Glomerular endothelial cell (primary cell): ENCODE measurements at places on chromosomes 1 and 21.
A peak's percentile ranks its signal among the peaks of the same experiment; 100 is the strongest.

DNA sequence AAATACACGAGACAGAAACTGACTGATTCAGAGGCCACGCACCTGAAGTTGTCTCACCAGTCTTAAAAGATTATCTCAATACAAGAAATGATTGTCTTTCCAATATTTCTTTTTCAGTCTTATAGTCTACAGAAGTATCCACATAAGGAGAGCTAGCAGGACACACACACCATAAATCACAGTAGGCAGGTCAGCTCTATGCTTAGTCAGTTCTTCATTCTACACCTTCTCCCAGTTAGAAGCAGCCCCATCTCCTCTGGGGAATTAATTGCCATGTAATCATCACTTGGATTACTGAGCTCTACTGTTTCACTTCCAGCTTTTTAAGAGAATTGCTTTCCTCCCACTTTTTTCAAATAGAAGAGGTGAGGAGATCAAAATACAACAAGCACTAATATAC is 59.6 kb downstream of the SMYD3 start:
- DNase-seq: no peak

- DNase-seq: no peak
Observed at GRCh38 chr1:170970256-170970655, 34.9 kb downstream of the MROH9 start.

GRCh38 chr1:183310753-183311479 is 107.3 kb downstream of the NMNAT2 start:
- DNase-seq: no peak

GRCh38 chr1:111864862-111865261 is 109.2 kb downstream of the DDX20 start:
- no peak for DNase-seq

DNA sequence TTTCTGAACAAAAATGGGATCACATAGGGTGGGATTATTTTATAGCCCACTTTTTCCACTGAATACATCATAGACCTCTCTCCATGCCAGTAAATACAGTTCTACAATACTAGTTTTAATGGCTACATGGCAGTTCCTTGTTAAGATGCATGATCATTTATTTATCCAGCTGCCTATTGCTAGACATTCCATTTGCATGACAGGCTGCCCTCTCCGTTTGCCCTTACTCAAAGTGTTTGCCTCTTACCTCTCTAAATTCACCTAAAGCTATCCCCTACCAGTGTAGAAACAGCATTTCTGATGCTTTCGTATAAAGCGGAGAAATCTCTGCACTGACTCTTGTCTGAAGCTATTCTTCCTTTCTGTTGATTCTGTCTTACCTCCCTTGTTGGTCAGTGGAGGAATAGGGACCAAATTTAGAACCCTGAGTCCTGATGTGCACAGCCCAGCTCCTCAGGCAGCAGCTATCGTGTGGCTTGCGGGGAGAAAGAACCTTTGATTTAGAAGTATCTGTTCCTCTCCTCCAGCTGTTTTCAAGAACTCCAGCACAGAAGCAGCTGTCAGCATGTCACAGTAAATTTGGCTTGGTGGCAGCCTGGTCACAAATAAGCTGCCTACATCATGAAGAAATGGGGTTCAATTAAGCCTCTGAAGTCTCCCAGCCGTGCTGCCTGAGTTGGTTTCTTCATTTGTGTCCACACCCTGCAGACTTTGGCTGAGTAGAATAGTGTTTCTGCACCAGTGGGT is 337.3 kb downstream of the PRDM2 start:
- no peak for DNase-seq

DNA sequence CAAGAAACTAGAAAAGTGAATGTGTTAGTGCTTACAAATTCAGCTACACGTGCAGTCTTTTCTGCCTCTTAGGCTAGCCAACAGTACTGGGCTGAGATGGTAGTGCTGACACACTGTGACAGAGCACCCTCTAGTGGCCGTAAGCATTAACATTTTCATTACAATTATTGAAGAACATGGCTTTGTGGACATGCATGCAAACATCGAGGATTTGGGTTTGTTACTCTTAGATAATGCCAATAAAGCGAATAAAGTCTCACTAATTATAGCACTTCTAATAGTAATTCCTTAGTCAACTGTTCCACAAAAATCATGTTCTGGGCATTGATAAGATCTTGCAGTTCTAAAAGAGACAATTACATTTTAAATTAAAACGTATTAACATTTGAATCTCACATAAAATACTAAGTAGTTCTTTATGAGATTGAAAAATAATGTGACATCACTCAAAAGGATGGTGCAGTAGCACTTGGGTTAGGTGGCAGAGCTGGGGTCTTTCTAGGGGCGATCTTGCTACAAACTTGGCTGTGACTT is 47.1 kb downstream of the MYSM1 start:
- DNase-seq: peak; percentile 69

GRCh38 chr1:81758181-81758580 is 42.6 kb upstream of the ADGRL2 start:
- DNase-seq: no peak

GRCh38 chr1:99645699-99646531 is at the start of gene PALMD:
PALMD (plus strand) TSS chr1:99646113; CDS start chr1:99646318, 205 bp downstream.
- DNase-seq: no peak

DNA sequence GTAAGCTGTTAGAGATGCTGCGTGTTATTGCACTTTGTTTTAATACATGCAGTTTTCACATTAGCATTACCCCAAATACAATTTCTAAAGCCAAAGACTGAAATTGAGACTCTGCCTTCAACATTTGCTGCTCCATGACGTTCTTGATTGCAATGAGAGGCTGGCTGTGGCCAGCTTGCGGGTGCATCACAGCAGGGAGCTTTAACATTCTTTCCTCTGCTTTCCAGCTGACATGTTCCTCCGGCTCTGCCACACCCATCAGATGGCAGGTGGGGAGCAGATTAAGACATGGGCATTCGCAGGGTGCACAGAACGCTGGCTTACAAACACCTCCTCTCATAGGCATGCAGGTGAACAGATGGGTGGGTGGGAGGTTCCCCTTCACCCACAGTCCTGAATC is 314.1 kb downstream of the DISC1 start:
- DNase-seq: no peak

- DNase-seq: no peak
Observed at GRCh38 chr1:17875882-17876280, 120.7 kb downstream of the ACTL8 start.

GRCh38 chr1:200684015-200684414 is 14.3 kb upstream of the DDX59 start:
- no peak for DNase-seq

GRCh38 chr1:241918879-241919278 is 38.7 kb upstream of the BECN2 start:
- DNase-seq: no peak

DNA sequence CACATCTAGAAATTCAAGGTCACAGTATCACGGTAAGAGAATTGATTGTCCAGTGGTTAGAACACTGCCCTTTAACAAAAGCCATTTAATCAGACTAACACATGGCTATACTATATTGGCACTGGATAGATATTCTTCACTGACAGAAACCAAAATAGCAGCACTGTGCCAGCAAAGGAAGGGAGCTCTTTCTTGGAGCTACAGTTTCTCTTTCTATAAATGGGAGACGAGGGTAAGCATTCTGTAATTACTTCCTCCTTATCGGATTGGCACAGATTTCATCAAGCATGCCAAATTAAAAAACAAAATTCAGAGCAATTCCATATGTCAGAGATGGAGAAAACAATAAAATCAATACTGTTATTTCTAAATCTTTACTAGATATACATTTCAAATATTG is 115.7 kb upstream of the CACYBP start:
- DNase-seq: no peak

- no peak for DNase-seq
Observed at GRCh38 chr1:8364528-8365442, 46.9 kb downstream of the SLC45A1 start.

DNA sequence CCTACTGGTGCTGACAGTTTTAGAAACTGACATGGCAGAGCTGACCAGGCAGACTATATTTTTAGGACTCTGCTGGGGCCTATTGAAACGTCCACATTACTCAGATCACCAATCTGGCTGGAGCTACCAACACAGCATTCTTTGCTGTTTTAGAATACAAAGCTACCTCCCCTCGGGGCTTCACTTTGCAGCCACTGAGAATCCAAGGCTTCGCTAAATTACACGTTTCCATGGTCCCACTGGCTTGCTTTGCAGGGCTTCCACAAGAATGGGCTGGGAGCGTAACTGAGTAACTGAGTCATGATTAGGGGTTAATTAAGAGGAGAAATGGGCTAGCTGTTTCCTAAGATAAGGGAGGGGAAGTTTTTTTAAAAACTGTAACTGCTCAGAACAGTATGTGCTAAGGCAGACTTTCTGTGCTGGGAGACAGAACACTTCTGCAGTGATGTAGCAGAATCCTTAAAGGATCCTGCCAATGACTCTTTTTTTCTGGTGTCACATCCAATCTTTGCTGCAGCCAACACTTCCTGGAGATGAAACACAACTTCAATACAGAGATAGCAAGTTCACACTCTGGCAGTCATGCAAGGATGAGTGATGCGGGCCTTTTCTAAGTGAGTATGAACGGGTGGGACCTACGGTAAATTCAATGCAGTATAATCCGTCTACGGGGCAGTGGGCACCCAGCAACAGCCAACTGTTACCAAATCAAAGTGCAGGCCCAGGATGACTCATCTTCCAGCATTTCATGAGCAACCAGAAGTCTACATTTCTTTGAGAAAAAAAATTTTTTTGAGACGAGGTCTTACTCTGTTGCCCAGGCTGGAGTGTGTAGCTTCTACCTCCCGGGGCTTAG is 21.5 kb downstream of the NDUFS5 start:
- DNase-seq: peak; percentile 70

GRCh38 chr1:175413367-175413766 is 220.8 kb upstream of the KIAA0040 start:
- no peak for DNase-seq

GRCh38 chr1:237975376-237975775 is 84.7 kb upstream of the ZP4 start:
- no peak for DNase-seq

GRCh38 chr1:35269201-35269988 is 886 bp downstream of the ZMYM4 start:
- no peak for DNase-seq

DNA sequence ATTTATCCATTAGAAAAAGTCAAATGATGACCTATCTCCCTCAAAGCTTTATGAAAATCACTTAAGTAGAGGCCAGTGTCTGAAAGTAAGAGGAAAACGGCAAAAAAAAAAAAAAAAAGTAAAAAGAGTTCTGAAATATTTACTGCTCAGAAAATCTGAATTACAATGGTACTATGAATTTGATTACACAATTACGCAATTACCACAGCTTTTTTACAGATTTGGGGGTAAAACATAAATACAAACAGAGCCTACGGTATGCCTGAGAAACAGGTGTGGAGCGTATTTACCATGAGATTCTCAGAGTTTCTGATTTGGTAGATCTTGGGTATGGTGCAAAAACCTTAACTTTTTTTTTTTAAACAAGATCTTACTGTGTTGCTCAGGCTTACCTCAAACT is 15.9 kb upstream of the FBXO28 start:
- DNase-seq: no peak

- DNase-seq: no peak
Observed at GRCh38 chr1:30760596-30761324, 3.2 kb upstream of the LAPTM5 start.

DNA sequence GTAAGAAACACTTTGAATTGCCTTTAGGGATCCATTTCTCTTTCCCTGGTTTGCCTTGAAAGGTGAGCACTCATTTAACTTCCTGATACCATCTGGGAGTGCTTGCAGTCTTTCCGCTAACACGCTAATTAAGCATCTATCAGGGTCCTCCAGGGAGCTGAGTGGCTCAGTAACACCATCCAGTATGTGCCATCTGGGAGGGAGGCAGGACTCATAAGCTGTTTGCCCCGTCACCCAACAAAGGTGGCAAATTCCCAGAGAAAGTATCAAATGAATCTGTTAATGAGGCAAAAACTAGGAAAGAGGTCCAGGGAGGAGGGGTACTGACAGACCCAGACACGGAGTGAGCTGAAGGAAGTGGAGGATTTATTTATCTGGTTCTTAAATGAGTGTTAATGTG is 430.9 kb downstream of the HLX start:
- no peak for DNase-seq

- DNase-seq: no peak
Observed at GRCh38 chr1:166511761-166512160, 327.5 kb upstream of the POGK start.

GRCh38 chr1:244104309-244105060 is 53.4 kb downstream of the ZBTB18 start:
- DNase-seq: no peak

- no peak for DNase-seq
Observed at GRCh38 chr21:19321688-19322087, 918.1 kb upstream of the TMPRSS15 start.

- DNase-seq: no peak
Observed at GRCh38 chr1:226520640-226521355, 27.8 kb upstream of the STUM start.

- no peak for DNase-seq
Observed at GRCh38 chr1:179366093-179366800, 476 bp downstream of the AXDND1 start.

GRCh38 chr1:202264300-202264699 is 70.7 kb downstream of the LGR6 start:
- DNase-seq: no peak

DNA sequence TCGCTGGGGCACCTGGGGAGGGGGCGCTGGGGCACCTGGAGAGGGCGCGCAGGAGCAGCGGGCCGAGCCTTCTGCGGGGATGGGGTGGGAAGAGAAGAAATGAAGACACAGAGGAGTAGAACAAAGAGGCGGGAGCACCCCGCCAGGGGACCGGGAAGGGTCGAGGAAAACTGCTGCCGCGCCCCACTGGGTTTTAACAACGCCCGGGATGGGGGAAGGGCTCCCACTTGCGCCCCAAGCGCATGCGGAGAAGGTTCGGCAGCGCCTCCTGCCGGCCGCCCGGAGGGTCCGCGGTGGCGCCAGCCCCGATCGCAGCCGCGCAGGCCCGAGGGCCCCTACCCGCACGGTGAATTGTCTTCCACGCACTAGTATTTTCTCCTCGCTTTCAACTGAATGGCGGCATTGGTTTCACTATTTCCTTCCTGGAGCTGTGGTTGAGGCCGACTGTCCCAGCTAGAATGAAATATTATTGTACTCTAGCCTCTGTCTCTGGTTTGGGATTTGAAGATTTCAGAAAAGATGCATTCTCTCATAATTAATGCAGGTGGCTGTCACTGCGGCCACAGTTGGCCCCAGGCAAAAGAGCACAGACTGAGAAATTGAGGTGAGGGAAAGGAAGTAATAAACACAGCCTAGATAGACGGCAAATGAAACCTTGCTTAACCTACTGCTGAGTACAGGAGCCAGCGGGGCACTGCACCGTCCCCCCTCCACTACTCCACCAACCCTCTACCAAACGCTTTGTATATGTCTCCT is 57.3 kb downstream of the MAB21L3 start:
- DNase-seq: no peak
